Activated CD8-positive, alpha-beta memory T cell treated with anti-CD3 and anti-CD28 coated beads for 1 hour (primary cell): ENCODE measurements at places on chromosomes 2 and 18.

DNA sequence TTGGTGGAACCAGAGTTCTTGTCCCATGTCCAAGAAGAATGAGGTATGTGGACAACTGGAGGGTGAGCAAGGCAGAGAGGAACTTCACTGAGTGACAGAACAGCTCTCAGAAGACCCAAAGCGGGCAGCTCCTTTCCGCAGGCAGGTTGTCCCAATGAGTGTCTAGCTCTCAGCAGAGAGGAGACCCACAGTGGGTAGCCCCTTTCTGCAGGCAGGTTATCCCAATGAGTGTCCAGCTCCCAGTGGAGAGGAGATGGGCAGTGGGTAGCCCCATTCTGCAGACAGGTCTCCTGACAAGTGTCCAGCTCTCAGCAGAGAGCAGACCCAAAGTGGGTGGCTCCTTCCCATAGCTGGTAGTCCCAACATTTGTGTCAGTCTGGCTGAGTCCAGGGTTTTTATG is 69.6 kb downstream of the SRBD1 start:
- no peak for DNase-seq

DNA sequence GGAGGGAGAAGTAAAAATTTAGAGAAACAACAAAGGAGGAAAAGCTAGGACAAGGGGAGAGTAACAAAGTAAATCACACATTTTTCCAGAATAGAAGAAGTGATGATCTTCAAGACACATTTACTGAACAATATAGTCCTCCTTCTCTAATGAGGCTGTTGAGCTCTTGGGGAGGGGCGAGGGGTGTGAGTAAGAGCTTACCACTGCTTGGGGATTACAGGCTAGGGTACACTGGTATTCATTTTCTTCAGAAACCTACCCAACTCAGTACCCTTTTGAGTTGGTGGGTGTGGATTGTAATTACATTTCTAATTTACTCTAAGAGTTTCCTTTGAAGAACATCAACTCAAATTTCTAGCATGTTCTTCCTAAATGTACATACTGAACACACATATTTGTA is 157.7 kb upstream of the ZFP36L2 start:
- no peak for DNase-seq

DNA sequence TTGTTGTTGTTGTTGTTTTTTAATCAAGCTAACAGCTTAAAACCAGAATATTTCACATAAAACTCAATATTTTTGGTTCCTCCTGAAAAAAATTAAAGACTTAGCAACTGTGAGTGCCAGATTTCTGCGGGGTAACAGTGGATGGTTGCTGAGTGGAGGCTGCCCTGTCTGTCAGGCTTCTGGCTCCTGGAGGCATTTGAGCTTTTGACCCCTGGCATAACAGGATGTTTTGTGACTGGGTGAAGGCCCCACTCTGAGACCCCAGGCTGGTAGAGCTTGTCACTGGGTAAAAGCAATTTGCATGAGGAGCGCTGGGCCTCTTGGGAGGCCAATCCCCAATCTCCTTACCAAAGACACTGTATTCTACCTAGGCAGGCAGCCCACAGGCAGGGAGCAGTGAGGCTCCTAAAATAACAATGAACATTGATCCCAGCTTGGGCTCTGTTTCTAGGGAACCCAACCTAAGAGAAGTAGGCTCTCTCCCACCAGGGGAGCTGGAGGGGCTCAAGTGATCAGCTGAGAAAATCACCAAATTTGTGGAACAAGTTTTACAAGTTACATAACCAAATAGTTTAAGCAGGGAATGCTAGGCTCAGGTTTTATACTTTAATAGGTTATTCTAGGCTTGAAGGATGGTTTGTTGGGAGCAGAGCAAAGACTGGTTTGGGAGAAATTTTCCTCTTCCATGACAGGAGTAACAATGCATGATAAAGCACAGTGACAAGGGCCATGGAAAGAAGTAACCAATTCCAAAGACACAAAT is 5.9 kb upstream of the SPRED2 start:
- DNase-seq = no peak

- no peak for DNase-seq
These were observed 57.9 kb upstream of the EPC2 start for GRCh38 chr2:148586522-148587128.

DNA sequence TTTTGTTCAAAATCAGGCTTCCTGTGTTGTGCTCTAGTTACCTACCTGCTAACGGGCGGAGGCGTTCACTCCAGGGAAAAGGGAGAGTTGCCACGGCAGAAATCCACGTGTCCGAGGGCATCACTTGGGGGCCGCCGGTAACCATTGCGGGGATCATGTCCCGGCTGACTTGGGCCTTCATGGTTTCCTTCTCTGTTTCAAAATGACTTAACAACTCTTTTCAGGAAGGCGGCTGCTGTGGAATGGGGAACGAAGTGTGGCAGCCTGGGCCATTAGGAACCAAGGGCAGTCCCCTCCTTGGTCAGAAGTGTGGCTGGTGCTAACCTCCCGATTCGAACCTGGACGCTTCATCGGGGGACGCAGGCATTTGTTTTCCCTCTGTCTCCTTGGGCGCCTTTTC is 56.8 kb downstream of the INPP5D start:
- no peak for DNase-seq

DNA sequence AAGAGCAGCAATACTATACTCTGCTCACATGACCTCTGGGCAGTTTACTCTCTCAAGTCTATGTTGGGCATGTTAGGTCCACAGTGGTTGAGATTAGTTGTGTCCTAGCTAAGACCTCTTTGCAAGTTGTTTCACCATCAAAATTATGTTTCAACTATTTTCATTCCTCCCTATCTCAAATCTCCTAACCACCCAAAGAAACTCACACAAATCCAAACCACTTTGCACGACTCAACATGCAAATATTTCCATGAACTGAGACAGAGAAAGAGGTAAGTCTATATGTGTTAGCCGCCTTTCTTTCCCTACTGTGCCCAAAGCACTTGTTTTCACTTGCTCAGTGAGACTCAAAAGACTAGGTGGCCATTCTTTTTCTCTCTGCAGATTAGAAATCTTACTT is 546.8 kb downstream of the TNS1 start:
- no peak for DNase-seq

DNA sequence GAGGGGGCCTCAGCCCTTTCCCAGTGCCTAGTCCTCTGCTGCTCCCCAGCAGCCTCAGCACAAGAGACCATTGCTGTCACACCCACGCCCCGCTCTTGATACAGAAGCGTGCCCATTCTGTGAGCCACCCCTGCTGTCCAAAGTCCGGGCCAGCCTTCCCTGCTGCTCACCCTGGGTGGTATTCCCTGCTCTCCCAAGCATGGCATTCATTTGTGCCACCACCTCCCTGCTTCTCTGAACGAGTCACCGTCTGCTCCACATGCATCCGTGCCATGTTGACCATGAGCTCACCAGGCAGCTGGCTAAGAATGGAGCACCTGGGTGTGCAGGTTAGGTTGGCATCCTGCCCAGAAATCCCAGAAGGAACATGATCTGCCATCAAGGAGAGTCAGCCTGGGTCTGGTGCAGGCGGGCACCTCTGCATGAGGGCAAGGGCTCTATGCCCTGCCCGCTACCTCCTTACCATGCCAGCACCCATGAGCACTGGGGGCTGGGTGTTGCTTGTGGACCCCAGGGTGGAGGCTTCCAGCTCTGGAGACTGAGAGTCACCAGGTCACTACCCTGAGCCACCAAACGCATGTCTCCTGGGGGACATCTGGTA is 63.0 kb downstream of the TWIST2 start:
- no peak for DNase-seq

DNA sequence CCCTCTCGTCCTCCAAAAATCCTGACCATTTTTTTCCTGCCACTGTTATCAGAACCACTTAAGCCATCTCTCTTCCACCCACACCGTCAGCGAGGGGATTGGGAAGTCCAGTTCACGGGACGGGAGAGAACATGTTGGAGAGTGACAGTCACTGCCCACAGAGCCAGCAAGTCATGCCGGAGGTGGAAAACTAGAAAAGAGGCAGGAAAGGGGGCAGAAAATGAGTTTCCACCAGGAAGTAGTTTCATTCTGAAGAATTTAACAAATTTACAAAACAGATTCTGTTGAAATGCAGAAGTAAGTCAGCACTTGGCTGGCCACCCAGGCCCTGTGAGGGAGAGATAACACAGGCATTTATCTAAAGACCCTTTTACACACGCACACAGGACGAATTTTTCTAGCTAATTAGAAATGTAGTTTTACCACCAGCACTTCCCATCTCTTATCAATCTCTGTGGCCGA is 431.3 kb downstream of the TSN start:
- DNase-seq = no peak

DNA sequence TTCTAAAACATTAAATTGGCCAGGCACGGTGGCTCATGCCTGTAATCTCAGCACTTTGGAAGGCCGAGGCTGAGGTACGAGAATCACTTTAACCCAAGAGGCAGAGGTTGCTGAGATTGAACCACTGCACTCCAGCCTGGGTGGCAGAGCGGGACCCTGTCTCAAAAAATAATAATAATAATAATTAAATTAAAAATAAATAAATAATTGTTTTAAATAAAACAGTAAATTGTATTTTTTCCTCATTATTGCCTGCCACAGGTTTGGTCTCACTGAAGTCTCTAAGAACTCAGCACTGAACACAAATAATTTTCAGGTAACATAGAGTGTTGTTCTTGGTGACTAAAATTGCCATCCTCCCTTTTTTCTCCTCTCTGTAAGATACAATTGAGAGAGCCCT is 19.8 kb downstream of the COL5A2 start:
- DNase-seq = no peak

DNA sequence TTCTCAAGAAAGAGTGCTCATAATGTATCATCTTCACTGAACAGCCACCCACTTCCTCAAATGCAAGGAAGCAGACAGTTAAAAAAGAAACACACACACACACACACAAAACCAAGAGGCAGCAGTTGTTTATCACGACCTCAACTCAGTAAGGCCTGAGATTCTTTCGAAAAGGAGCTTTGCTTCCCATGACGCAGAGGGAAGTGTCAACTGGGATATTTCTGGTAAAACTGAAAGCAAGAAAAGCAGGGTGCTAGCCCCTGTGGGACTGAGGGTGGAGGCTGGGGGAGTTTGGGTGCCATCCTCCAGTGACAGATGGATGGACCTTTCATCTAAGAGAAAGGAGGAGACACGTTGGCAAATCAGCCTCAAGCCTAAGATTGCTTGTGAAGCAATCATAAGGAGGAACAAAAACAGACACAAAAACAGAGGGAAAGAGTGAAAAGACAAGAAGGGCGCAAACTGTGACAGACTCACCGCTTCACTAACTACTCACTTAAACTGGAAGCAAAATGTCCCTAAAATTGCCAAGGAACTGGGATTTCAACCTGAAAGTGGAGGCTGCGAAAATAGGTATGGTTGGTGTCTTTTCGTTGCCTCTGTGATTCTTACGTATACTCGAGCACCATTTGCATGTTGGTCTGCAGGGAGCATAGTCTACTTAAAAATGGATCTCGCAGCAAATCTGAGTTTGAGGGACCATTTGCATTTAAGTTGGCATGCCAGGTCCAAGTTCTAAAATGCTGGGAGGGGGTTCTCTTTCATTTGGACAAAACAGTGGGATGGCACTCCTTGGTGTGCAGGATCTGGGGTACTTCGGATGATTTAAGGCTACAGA is at the start of gene ARHGAP25:
ARHGAP25 (plus strand) TSS at position 124 of the 838 bp plus-strand sequence; CDS start at position 513, 389 bp downstream.
- no peak for DNase-seq

GRCh38 chr2:96801786-96802595 is 14.1 kb upstream of the CNNM3 start:
- DNase-seq = no peak

DNA sequence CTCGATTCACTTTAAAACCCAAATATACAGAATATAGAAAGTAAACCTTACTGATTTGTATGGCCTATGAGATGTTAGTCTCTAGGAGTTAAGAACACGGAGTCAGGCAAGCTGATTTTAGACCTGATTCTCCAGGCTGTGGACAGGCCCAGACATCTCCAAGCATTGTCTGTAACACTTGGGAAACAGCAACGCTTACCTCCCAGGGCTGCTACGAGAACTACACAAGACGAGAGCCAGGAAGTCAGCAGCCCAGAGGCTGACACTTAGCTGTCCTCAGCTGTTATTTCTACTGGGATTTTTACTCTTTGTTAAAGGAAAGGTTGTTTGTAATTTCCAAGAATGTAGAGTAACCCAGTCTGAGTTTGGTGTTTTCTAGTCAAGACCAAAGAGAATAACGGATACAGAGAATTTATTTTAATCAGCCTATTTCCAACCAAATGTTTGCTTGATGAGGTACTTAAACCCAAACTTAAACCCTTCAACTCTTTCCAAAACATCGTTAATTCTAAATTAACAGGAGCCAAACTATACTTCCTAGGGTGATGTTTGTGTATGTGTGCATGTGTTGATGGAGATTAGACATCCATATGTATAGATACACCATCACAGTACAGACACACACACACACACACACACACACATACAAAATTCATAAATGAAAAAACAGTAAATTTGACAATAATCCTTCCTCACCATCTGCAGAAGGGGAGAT is 123.4 kb downstream of the LAMA1 start:
- DNase-seq = no peak

DNA sequence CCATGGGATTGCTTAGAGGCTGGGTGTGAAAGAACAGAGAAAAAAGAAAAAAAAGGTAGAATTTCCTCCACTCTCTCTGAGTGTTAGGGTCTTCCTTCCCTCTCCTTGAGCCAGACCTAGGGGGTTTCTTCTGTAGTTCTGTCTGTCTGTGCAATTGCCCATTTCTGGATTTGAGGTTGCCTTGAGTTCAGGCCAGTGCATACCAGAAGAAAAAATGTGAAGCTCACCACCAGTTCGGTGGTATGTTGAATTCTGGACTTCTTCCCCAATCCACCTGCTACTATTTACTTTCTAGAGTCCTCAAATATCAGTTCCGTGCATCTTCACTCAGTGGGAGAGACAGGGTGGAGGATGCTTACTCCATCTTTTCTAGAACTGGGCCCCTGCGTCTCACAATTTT is 15.3 kb upstream of the SELENOI start:
- no peak for DNase-seq

GRCh38 chr2:3325458-3326181 is 52.0 kb downstream of the EIPR1 start:
- DNase-seq = no peak

GRCh38 chr2:26298638-26299393 is 47.1 kb upstream of the SELENOI start:
- no peak for DNase-seq

DNA sequence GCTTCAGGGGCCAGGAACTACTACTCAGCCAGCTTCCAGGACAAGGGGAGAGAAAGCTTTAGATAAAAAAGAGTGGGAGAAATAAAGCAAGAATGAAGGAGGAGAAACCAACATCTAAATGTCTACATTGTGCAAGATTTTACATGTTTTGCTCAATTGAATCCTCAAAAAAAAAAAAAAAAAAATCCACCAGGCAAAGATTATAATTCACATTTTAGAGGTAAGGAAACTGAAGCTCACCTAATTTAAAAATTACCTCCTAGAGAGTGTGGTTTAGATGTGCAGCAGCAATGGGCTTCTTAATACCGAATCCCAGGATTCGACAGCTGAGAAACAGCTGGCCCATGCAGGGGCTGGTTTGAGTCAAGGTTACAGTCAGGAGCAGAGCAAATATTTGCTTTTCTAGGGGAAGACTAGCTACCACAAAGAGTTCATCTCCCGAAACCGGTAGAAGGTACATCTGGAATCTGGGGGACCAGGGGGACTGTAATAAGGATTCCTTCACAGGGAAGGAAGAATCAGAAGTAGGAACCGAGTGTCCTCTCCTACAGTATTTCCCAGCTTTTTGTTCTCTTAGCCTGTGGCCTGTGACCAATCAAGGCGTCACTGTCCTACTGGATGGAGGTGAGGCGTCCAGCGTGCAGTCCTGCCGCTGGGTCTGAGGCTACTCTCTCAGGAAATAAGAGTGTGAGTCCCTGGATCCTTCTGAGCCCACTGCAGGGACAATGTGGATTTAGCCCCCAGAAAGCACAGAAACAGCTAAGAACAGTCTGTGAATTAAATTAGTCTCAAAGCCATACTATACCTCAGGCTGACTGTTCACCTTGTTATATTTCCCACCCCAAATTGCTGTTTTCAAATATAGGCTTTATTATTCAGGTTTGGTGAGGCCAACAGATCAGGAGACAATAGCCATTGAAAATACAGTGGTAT is 42.3 kb downstream of the IL1R2 start:
- no peak for DNase-seq
